ENCODE measurements at places on chromosomes 13 and 19.

DNA sequence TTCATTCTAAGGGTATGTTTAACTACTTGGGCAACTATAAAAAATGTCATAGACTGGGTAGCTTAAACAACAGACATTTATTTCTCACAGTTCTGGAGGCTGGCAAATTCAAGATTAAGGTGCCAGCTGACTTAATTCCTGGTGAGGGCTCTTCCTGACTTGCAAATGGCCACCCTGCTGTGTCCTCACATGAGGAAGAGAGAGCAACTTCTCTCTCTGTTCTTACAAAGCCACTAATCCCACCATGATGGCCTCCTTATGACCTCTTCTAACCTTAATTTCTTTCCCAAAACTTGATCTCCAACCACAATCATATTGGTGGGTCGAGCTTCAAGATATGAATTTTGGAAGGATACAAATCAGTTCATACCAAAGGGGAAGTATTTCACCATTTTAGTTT, 399.0 kb downstream of the DCT start:
- DNase-seq, result no peak

DNA sequence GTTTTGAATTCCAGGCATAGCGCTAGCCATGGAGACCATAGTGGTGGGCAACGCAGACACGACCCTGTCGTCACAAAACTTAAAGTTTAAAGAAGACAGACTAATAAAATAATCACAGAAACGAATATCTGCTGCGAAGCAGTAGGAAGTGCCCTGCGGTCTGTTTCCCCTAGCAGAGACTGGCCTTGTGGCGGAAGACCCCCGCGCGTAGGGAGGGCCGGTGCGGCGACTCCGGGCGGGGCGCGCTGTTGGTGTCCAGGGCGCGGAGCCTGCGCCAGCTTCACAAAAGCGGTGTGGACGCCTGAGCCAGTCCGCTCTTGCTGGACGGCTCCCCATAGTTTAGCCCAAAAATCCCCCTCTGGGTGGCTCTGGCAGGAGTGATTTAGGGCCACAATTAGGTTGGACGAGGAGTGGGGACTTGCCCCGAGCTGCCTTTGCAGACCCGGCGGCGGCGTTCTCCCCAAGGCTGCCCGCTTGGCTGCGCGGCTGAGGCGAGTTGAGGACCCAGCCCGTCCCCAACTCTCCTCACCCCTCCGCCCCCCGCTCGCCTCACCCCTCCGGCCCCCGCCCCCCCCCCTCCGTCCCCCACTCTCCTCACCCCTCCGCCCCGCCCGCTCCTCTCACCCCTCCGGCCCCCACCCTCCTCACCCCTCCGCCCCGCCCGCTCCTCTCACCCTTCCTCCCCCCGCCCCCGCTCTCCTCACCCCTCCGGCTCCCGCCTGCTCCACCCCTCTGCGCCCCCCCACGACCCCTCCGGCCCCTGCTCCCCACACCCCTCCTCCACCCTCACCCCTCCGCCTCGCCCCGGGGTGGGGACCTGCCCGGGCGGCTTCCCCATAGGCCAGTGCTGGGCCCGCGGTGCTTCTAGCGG, 14.2 kb upstream of the LATS2 start:
- no peak for DNase-seq

- no peak for DNase-seq
Measured at GRCh38 chr13:73337532-73337931, 278.7 kb downstream of the KLF5 start.

DNA sequence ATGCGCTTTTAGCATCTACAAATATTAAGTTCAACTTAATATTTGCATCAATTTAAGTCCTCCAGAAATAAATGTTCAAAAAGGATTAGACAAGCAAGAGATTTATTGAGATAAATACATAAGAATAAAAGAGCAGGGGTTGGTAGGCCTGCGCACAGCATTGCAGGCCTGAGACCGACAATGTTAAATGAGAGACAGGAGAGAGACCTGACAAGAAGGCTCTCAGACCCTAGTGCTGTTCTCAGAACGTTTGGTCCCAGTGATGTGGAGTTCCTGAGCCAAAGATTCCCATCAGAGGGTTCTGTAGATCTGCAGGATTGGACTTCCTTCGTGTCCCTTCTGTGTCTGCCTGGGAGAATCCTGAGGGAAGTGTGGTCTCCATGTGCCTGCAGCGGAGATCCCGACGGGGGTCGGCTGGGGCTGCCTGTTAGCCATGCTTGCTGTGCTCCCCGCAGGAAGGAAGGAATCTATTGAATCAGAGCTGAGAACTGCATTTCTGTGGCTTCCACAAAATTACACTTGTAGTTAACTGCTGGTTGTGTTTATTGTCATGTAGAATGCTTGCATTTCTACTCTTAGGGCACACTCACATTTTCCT, 369.9 kb upstream of the SLC10A2 start:
- no peak for DNase-seq

GRCh38 chr13:22018076-22018835, 347.4 kb downstream of the FGF9 start:
- no peak for DNase-seq

DNA sequence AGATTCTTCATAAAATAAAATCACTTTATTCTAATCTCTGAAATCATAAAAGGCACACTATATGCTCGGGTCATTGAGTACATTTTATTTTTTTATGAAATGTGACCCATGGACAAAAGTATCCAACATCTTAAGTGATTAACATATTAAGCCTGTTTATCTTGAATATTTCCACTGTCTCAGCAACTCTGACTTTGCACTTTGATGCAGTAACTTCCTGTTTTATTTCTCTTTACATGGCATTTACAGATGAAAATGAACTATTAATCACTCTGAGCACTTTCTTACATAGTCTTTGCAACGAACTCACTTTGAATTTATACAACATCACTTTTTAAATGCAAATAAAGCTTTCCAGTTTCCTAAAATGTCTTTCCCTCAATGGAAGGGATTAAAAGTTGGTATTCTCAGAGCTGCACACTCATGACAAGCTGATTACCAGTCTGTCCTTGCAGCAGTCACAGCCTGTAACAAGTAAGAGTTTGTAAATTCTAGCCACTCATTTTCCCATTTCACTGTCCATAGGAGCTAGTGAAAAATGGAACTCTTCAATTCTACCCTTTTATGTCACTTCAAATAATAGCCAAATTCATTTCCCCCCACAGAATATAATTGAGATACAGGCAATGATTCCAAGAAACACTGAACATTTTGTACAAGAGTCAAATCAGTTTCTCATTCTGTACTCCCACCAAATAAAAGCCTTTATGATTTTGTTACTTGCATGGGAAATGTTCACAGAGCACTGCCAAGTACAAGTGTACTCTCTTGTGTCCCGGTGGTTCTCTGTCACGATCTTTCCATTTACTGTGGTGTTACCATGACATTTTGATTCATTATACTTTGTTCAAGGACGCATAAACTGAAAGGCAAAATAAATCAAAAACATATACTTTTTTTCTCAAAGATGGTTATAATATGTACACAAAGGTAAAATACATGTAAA, 1968.9 kb downstream of the PCDH9 start:
- DNase-seq, result no peak

- peak; percentile 4 for DNase-seq
Measured at GRCh38 chr19:17419154-17419620, 660 bp upstream of the MVB12A start.

GRCh38 chr13:30502237-30502636, 36.5 kb upstream of the HMGB1 start:
- DNase-seq, result no peak

DNA sequence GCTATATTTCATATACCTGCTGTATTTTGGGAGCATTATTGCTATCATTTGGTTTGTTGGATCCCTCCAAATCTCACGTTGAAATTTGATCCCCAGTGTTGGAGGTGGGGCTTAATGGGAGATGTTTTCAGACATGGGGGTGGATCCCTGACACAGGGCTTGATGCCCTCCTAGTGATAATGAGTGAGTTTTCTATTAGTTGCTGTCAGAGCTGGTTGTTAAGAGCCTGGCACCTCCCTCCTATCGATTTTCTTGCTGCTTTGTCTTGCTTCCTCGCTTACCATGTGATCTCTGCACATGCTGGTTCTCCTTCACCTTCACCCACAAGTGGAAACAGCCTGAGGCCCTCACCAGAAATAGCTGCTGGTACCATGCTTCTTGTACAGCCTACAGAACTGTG, 259.9 kb upstream of the STARD13 start:
- DNase-seq, result no peak

DNA sequence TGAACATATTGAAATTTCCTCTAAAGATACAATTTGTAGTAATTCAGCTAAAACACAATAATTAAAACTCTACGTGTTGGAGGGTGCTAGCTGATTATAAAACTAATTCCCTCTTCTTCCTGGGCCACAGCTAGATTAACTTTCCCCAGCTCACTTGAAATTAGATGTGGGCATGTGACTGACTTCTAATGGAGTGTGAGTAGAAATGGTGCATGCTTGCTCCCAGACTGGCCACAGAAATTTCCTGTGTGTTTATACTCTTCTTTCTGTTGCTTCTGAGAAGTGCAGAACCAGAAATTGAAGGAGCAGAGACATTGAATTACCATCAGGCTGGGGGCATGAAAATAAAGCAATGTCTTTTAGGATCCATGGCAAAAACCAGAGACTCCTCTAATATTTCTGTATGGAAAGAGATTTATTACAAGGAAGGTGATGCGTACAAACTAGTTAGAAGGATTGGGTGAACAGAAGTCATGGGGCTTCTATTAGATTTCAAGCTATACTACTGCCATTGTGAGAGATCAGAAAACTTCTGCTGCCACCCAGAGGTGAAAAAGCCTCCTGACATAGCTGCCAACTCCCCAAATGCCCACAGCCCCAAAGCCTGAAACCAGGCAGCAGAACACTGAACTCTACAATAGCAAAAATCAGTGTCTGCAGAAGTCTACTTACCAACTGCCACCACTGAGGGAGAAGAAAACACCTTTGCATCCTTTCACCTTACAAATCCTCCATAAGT, 379.2 kb upstream of the MIR17HG start:
- peak; percentile 28 for DNase-seq

- no peak for DNase-seq
Measured at GRCh38 chr19:50266896-50267295, 62.3 kb downstream of the KCNC3 start.

GRCh38 chr13:36997716-36998427, 1.3 kb downstream of the ALG5 start:
- no peak for DNase-seq

DNA sequence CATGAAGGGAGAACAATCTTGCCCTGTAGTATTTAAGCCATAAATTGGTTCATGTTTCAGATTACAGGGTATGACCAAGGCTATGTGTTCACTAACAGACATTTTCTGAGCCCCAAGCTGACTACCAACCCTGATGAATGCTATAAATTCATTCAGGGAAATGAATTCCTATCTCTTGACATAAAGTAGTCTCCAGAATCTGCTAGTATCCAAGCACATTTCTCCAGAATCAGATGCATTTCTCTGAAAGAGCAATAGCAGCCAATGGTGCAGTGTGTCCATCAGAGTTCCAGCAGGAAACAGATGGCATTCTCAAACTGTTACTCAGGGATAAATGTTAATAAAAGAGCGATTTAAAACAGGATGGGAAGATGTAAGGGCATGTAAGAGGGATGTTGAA, 226.4 kb downstream of the COG6 start:
- no peak for DNase-seq

DNA sequence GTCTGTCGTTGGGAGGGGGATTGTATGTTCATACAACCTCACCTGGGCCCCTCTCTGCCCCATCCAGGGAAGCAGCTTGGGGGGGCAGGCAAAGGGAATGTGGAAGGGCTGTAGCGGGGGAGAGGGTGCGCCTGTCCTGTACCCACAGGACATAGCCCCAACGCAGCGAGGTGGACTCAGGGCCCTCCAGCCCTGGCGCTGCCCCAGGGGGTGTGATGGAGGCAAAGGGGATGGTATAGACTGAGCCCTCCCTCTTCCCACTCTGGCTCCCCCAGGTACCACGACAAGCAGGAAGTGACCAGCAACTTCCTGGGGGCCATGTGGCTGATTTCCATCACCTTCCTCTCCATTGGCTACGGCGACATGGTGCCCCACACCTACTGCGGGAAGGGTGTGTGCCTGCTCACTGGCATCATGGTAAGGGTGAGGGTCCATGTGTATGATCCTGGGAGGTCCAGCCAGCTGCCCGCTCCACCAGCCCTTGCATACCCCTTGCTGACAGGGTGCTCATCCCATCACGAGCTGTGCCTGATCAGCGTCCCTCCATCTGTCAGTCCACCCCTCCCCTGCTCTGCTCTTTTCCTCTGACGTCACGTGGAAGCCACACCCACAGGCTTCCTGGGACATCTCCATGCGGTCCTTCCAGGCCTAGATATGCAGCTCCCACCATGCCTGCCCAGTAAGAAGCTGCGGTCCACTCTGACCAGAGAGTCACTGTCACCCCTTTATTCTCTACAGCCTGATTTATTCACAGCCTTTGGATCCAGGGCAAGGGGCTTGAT, 18.3 kb downstream of the KCNN1 start:
- no peak for DNase-seq
